Panc1 (cell line): ENCODE measurements at places on chromosomes 16 and 17.

DNA sequence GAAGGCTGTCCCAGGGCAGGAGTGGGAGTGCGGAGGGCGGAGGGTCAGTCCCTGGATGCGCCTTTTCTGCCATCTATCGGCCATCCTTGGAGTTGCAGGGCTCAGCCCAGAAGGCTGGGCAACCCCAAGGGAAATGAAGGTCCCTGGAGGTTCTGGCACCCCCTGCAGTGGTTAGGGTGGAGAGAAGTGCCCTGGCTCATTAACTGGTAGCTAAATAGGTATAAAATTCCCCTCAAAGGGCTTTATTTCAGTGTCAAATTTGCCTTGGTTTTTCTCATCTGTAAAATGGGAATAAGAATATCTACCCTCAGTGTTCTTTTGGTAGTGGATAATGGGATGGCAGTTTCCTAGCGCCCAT is 22.4 kb downstream of the C17orf75 start:
- DNase-seq, result peak; percentile 32

DNA sequence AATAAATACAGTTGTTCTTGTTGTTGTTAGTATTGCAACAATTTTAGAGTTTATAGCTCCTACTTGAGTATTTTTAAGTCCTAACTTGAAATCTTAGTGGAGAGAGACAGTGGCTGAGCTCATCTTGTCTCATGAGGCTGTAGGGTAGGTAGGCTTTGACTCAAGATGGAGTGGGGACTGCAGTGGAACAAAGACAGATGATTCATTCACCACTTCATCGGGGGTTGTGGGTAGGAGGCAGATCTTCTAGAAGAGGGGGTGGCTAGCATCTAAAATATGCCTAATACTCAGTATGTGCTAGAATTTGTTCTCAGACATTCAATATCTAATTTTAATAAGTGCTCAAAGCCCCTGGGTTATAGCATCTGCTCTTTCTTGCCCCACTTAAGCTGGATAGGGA is 13.1 kb upstream of the MMD start:
- no peak for DNase-seq

- no peak for DNase-seq
Measured at GRCh38 chr17:29505836-29506235, 61.0 kb downstream of the ABHD15 start.

- DNase-seq, result no peak
Measured at GRCh38 chr17:8963014-8963413, 2.5 kb downstream of the PIK3R5 start.

GRCh38 chr16:66332634-66333610 is 33.6 kb upstream of the CDH5 start:
- DNase-seq, result no peak
